NCI-H2081 treated with DMSO at 0.1 percent for 48 hours (cell line): ENCODE measurements at places on chromosomes 12 and 14.

- no peak for DNase-seq
Observed at GRCh38 chr12:115975411-115975810, 302.1 kb downstream of the MED13L start.

GRCh38 chr12:16454481-16454880 lies 107.0 kb downstream of the MGST1 start:
- DNase-seq: no peak

DNA sequence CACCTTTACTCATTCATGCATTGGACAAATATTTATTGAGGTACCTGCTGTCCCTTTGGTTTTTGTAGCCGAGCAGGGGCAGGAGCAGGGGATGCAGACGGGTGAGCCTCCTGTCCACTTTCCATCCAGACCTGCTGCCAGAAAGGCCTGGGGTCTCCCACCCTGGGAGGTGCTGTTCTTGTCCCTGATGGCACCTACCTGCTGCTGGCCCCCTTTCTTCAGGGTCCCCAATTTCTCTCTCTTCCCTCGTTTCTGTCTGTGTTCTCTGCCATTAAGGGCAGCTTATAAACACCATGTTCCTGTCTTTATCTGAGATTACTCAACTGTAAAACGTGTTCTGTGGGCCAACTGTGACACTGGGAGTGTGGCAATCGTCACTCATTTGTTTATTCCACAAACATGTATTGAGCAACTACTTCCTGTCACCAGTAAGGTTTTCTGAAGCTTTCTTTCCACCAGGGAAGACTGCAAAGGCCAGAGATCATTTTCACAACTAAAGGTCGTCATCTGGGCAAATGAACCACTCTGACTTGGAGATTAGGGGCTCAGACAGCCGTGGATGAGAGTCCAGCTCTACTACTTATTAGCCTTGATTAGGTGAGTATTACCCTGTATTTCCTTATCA lies at the start of gene HAL:
Gene HAL (minus strand): TSS at position 311 of the 625 bp plus-strand sequence. CDS start 434 bp downstream, outside the sequence.
- DNase-seq: no peak

GRCh38 chr12:105167346-105167745 lies 59.8 kb downstream of the WASHC4 start:
- DNase-seq: no peak

DNA sequence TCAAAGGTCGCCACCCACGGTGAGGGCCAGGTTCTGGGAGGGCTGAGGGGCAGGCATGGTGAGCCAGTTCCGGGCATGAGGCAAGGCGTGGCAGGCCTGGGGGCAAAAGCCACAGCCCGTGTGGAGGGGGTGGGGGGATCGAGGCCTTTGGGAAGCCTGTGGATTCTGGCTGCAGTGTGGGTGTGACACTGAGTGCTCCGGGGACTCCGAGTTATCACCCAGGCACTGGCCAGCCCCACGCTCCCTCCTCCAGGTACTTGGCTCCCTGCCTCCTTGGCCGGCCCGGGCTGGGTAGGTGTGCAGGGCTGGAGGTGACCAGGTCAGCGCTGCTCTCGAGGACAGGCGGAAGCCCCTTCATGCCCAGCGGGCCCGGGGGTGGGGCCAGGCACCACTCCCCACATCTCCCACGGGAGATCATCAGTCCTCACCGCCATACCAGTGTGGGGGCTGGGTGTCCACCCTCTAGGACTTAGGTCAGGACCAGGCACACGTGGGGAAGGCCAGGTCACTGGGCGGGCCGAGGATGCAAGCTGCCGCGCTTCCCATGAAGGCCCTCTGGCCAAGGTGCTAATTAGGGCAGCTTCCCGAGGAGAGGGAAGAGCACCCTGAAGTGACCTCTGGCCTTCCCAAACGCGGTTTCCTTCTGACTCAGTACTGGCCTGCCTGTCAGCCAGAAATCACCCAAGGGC lies 34.1 kb upstream of the TDRD9 start:
- no peak for DNase-seq

DNA sequence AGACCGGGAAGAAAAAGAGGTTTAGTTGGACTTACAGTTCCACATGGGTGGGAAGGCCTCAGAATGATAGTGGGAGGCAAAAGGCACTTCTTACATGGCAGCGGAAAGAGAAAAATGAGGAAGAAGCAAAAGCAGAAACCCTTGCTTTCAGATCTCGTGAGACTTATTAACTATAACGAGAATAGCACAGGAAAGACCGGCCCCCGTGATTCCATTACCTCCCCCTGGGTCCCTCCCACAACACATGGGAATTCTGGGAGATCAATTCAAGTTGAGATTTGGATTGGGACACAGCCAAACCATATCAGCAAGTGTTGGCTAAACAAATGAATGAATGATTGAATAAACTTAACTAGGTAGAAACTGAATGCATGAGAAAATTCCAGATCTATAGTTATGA lies 85.3 kb upstream of the PARP11 start:
- no peak for DNase-seq

GRCh38 chr14:80627745-80628144 lies 313.8 kb downstream of the CEP128 start:
- no peak for DNase-seq

GRCh38 chr12:106021516-106021915 lies 117.2 kb downstream of the NUAK1 start:
- no peak for DNase-seq

GRCh38 chr14:65115615-65116014 lies 13.3 kb upstream of the MAX start:
- no peak for DNase-seq

- no peak for DNase-seq
Observed at GRCh38 chr12:57240926-57241401, 10.0 kb downstream of the STAC3 start.

- no peak for DNase-seq
Observed at GRCh38 chr14:72644038-72644437, 249.9 kb downstream of the DPF3 start.

- DNase-seq: no peak
Observed at GRCh38 chr14:92728759-92729364, 19.6 kb downstream of the LGMN start.

- no peak for DNase-seq
Observed at GRCh38 chr12:27460471-27460978, 14.0 kb downstream of the SMCO2 start.

DNA sequence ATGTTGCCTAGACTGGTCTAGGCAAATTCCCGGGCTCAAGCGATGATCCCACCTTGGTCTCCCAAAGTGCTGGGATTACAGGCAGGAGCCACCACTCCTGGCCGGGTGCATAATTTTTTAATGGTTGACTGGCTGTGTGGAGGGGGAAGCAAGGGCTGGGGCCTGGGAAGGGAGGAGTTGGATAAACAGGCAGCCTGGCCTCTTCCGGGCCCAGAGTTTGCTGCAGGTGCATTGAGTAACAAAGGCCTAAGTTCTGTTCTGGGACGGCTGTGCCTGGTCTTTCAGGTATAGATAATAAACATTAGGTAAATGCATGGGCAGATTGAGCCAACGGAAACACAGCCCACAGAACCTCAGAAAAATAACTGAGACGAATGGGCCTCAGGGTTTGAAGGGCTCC lies 191.3 kb upstream of the TBX3 start:
- no peak for DNase-seq

DNA sequence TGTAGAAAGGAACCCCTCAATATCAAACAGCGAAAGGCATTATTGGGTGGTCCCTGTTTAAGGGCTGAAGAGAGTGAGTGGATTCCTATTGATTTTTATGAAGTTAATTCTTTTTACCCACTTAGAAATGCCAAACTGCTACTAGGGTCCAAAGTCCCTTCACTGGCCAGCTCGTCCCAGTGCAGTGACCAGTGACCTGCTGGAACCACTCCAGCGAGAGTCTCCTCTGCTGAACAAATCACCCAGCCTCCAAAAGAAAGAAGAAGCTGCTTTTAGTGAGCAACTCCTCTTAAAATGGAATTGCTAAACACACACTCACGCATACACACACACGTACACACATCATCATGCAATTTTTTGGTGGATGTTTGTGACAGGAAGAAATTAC lies 198.2 kb upstream of the PLEKHG7 start:
- DNase-seq: no peak

GRCh38 chr12:132740313-132740646 lies 21.4 kb downstream of the ANKLE2 start:
- DNase-seq: no peak

DNA sequence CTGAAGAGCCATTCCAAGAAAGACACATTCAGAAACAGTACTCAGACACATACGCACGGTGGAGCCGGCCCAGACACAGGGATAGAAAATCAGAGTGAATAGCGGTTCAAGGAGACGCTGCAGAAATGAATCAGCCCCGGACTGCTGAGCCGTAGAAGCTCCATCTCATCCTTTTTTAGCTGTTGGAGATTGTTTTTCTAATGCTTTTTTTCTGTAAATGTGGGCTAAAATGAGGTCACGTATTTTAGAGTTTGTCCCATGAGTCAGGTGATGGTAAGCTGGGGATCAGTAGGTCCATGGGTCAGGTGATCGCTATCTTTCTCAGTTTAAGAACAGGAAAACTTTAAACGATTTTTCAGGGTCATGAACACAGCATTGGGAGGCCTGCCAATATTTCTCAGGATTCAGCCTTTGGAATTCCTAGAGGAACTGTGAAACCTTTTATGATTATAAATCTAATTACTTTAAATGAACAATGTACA lies 202.4 kb downstream of the ITPR2 start:
- DNase-seq: no peak

- no peak for DNase-seq
Observed at GRCh38 chr14:104084251-104085002, 1.1 kb upstream of the ASPG start.

- DNase-seq: no peak
Observed at GRCh38 chr14:99131632-99132271, 140.2 kb downstream of the BCL11B start.

DNA sequence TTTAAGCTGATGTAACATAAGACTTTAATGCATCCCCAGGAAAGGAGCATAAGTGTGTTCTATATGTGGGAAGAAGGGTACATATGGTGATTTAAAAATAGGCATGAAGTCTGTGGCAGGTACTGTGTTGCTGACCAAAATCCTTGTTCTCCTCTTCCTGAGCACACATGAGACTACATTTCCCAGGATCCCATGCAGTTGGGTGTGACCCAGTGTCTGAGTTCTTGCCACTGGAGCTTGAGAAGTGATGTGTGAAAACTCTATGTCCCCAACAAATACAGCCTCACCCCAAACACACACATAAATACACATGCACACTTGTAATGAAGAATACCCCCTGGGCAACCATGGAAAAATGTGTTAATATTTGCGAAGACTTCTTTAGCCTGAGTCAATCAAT lies 8.5 kb upstream of the SMIM10L1 start:
- DNase-seq: no peak

GRCh38 chr12:25993901-25994651 lies 35.6 kb downstream of the RASSF8 start:
- DNase-seq: no peak

- DNase-seq: no peak
Observed at GRCh38 chr14:40009771-40010170, 577.5 kb upstream of the FBXO33 start.

DNA sequence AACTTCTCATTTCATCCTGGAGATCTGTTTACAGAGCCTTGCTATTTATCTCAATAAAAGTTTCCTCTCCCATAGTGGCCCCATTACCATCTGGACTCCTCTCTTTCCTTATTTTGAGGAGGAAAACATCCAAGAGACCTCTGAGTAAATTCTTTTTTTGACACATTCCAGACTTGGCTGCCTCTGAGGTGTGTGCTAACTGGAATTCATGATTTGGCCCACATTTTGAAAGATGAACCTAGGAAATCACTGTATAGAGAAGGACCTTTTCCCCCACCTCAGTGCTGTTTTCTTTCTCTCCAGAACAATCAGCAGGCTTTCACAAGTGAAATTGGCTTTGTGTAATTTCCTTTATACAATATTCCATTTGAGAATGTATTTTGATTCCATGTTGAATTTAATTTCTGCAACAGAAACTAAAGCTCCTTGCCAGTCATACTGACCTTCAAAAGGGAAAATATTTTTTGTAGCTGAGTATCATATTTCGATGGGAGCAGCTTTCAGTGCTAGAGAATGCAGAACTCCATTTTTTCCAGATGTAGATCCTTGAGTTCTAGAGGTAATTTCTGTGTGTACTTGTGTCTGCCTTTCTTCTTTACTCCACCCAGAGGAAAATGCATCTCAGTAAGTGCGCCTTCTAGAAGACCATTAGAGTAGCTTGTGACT lies 244.9 kb upstream of the RGS6 start:
- no peak for DNase-seq

- no peak for DNase-seq
Observed at GRCh38 chr14:25896777-25897176, 701.1 kb downstream of the NOVA1 start.

DNA sequence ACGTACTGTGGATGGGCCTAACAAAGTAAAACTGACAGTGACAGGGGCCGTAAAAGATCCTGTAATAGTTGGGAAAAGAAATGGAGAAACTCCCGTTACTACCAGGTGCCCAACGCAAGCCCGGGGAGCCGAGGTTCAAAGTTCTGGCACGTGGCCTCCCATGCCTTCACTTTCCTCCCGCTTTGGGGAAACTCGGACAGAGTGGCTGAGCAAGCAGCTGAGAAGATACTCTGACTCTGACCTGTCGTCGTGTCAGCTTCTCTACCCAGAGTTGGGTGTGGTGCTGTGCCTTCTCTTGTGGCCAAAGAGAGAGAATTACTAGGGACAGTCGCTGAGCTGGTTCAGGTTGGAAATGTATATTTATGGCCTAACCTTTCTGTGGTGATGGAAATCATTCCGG lies 1.7 kb downstream of the B4GALNT3 start:
- no peak for DNase-seq

- no peak for DNase-seq
Observed at GRCh38 chr12:11269607-11270006, at the start of gene PRB3. TSS of gene PRB3 (minus strand) at chr12:11269707. CDS start at chr12:11269669, 38 bp downstream.

DNA sequence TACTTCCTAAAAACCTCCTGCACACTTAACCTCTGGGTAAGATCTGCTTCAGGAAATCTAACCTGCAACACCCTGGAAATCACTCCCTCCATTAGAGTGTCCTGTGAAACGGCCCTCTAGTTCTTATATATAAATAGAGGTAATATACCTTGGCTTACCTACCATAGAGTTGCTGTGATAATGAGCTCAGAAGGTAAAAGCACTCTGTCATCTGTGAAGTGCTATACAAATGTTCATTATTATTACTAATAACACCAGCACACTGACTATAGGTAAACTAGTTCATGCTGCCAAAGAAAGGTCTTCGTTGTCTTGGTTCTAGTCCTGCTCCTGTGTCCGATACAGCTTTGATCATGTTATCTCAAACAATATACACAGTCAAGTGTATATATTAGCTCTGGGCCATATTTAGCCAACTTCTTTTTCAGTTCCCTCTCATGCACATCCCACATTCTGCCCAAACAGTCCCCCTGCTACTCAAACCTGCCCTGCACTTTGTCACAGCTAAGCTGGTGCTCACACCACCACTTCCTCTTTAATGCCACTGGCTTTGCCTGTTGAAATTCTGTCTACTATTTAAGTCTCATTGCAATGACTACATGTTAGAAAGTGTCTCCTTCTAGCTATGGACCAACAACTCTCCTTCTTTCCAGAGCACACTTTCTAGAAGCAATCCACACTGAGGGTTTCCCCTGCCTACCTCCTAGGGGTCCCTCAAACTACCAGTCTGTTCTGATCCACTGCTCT lies 5.1 kb downstream of the E2F7 start:
- no peak for DNase-seq
